ENCODE measurements at places on chromosomes 3 and 15.
A peak's percentile ranks its signal among the peaks of the same experiment; 100 is the strongest.

DNA sequence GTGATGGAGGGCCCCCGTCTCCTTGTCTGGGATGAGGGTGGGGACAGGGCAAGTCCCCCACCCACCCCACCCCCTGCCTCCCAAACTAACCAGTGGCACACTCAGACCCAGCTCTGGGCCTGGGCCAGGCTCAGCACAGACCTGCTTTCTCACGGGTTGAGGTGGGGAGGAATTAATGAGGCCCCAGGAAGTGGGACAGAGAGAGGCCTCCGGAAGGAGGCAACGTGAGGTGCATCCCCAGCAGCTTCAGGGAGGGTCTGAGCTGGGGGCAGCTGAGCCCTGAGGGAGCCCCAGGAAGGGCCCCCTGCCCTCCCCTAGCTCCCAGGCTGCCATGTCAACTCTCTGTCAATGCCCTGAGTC lies 15.0 kb upstream of the GNAI2 start:
- DNase-seq, result no peak

GRCh38 chr3:37115446-37115845 lies 58.9 kb downstream of the LRRFIP2 start:
- no peak for DNase-seq

GRCh38 chr3:17179381-17180205 lies 294.8 kb downstream of the PLCL2 start:
- DNase-seq, result no peak

DNA sequence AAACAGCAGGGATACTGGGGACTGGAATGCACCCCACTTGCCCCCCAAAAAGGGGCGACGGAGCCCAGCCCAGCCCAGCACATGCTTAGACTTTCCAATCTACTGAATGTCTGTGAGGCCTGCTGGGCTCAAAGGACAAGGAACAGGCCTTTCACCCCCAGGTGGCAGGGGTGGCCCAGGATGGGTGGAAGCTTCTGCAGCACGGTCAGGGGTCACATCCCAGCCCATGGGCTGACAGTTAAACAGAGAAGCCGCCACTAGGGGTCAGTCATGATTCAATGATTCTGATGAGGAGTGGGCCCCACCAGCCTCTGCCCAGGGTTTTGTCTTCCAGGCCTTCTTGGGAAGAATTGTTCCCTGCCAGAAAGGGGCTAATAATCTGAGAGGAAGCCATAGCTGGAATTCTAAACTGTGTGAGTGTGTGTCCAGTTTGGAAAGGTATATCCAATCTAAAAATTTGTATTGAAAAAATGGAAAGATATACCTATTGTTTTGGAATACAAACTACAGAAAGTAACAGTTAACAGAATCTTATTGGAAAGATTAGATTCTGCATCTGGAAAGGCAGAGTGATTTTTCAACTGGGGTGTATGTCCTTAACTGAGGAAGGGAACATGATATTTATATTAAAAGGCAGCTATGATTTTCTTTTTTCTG lies 2.2 kb downstream of the CHRNB4 start:
- DNase-seq, result peak; percentile 47

GRCh38 chr15:88657326-88658069 lies 18.7 kb downstream of the ISG20 start:
- DNase-seq, result no peak

- no peak for DNase-seq
Measured at GRCh38 chr3:187807086-187807862, 62.0 kb upstream of the BCL6 start.
